ENCODE measurements at places on chromosomes 1 and 21. TPM values are rescaled to one million over a fixed set of nuclear protein-coding genes. Genes with fewer than 3 reads are reported as not detected.

GRCh38 chr1:160623227-160623633 is 23.6 kb downstream of the SLAMF1 start:
- peak; percentile 19 for DNase-seq
- H3K27ac ChIP-seq: no peak overlapping the region
- no peaks in the 10 kb centered on the region for H3K4me1 ChIP-seq

GRCh38 chr1:31410871-31411270 is 2.1 kb upstream of the SERINC2 start:
- H3K4me1 ChIP-seq: peaks cover 21% of the 10 kb centered on the region
- H3K36me3 ChIP-seq: no peaks in the 10 kb centered on the region
- no peak overlapping the region for H3K4me3 ChIP-seq
- no peak for DNase-seq
- no peak overlapping the region for H3K27ac ChIP-seq

DNA sequence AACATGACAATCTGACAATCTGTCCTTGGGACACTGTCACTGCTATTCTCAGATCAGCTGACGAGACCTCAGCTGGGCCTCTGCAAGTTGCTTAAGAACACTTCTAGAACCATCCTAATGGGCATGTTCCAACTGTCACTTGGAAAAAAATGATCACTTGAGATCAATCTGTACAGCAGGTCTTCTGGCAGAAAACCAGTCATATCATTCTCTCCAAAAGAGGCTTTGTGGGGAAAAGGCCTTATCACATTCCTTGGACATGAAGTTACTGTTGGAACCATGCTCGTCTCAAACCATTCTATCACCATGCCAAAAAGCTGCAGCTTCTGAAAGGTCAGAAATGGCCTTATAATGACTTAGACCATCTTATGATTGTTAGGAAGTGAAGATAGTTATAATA is 744.2 kb downstream of the USP25 start:
- no peak for DNase-seq
- no peak overlapping the region for H3K27ac ChIP-seq
- no peaks in the 10 kb centered on the region for H3K27me3 ChIP-seq
- H3K4me1 ChIP-seq: peaks cover 5% of the 10 kb centered on the region
- H3K4me3 ChIP-seq: no peak overlapping the region
- H3K36me3 ChIP-seq: no peaks in the 10 kb centered on the region

DNA sequence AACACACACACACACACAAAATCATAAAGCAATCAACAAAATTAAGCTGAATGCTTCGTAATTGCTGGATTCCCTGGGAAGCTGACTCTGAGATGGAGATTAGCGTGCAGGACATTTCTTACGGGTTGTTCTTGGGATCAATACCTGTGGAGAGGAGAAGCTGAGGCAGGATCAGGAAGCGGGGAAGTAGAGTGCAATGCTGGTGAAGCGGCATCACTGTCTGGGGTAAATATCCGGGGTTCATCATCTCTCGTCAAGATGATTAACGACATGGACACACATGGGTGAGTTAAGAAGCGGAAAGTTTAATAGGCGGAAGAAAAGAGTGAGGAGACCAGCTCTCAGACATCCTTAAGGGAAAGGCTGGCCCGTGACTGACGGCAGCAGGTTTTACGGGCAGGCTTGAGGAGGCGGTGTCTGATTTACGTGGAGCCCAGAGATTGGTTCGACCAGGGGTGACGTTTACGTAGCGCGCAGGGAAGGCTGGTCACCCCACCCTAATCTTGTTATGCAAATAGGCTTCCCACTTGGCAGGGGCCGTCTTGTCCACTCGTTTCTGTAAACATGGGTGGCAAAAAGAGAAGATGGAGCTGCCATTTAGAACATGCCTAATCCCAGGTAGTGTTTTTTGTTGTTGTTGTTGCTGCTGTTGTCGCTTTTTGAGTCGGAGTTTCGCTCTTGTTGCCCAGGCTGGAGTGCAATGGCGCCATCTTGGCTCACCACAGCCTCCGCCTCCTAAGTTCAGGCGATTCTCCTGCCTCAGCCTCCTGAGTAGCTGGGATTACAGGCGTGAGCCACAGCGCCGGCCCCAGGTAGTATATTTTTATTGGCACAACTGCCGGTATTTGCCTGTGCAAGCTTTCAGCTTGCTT is 135.6 kb upstream of the KCNJ15 start:
- H3K4me3 ChIP-seq: no peak overlapping the region
- H3K27me3 ChIP-seq: no peaks in the 10 kb centered on the region
- no peaks in the 10 kb centered on the region for H3K36me3 ChIP-seq
- no peak overlapping the region for H3K27ac ChIP-seq
- DNase-seq: no peak

GOLT1A gene
- total RNA-seq: not detected

RNF11 gene
- total RNA-seq: 103 TPM

CSF3R gene
- 5.9 TPM for total RNA-seq

All from esophagus muscularis mucosa (tissue), 4 donors.